ENCODE measurements at places on chromosomes 16 and 17. TPM values are rescaled to one million over a fixed set of nuclear protein-coding genes. Genes with fewer than 3 reads are reported as not detected.

GRCh38 chr17:50361561-50362480 lies 11.2 kb downstream of the MRPL27 start:
- H3K36me3 ChIP-seq = peaks cover 4% of the 10 kb centered on the region
- peak; percentile 77 for DNase-seq
- peak overlapping the region; percentile 73 for H3K27ac ChIP-seq
- no peaks in the 10 kb centered on the region for H3K27me3 ChIP-seq

- DNase-seq = peak; percentile 71
- no peaks in the 10 kb centered on the region for H3K27me3 ChIP-seq
- H3K4me1 ChIP-seq = peaks cover 38% of the 10 kb centered on the region
- peak overlapping the region; percentile 90 for H3K27ac ChIP-seq
- H3K4me3 ChIP-seq = peak overlapping the region; percentile 98
- peaks cover 26% of the 10 kb centered on the region for H3K36me3 ChIP-seq
Measured at GRCh38 chr17:75153780-75154194, 525 bp downstream of the JPT1 start.

GRCh38 chr16:6558661-6559060 lies 774.0 kb upstream of the RBFOX1 start:
- no peaks in the 10 kb centered on the region for H3K27me3 ChIP-seq
- no peaks in the 10 kb centered on the region for H3K4me1 ChIP-seq
- no peak for DNase-seq
- no peak overlapping the region for H3K4me3 ChIP-seq

DNA sequence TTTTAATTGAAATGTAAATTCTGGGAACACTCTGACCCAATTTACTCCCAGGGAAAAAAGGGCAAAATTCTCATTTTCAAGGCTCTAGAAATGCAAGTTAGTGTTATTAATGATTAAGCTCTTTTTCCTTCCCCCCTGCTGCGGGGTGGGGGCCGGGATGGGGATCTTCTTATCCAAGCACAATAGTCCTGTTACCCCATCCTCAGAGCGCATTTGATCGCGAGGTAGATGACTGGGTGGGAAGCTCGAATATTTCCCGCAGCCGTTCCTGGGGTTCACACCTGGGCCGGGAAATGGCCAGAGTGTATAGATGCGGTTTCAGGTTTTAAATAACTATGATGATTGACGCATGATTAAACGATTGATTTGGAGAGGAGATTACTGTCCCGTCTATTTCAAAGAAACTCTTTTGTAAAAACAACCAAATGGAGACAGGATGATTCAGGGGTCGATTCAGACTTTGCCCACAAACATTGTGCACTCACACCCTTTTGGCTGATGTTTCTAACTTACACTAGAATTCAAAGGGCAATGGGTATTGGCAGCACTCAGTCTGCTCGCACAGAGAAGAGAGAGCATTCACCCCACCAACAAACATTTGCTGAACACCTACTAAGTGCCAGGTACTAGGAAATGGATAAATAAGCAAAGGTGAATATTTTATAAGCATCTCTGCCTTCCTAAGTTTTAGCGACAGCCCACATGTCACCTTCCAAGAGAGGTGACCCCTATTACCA lies 55.0 kb downstream of the SALL1 start:
- H3K4me1 ChIP-seq = no peaks in the 10 kb centered on the region
- no peaks in the 10 kb centered on the region for H3K36me3 ChIP-seq
- DNase-seq = no peak
- H3K27me3 ChIP-seq = no peaks in the 10 kb centered on the region

DNA sequence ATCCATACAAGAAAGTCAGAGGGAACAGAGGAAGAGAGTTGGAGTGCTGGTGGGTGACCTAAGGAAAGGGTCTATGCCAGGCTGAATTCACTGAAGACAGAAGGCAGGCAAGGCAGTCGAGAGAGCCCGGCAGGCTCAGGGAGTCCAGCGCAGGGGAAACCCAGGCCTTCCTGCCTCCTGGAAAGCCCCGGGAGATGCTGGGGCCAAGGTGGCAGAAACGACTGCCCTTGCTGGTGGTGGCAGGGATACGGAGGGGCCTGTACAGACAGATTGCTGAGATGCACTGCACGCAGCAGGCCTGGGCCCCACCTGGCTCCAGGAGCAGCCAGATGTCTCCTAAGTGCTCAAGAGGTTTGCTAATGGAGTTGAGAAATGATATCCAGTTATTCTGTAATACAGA lies 59.8 kb downstream of the GTF3C1 start:
- no peak overlapping the region for H3K27ac ChIP-seq
- H3K27me3 ChIP-seq = no peaks in the 10 kb centered on the region
- peaks cover 28% of the 10 kb centered on the region for H3K36me3 ChIP-seq
- DNase-seq = no peak
- no peak overlapping the region for H3K4me3 ChIP-seq
- H3K4me1 ChIP-seq = no peaks in the 10 kb centered on the region

- no peaks in the 10 kb centered on the region for H3K36me3 ChIP-seq
- no peak overlapping the region for H3K4me3 ChIP-seq
- no peak for DNase-seq
- H3K27ac ChIP-seq = no peak overlapping the region
- no peaks in the 10 kb centered on the region for H3K27me3 ChIP-seq
- H3K4me1 ChIP-seq = no peaks in the 10 kb centered on the region
Measured at GRCh38 chr17:281365-281999, 71.1 kb downstream of the RPH3AL start.

- H3K27ac ChIP-seq = peak overlapping the region; percentile 95
- peak overlapping the region; percentile 89 for H3K4me3 ChIP-seq
- peaks cover 32% of the 10 kb centered on the region for H3K4me1 ChIP-seq
- H3K36me3 ChIP-seq = peaks cover 43% of the 10 kb centered on the region
- no peak for DNase-seq
Measured at GRCh38 chr17:40416671-40417070, 1.0 kb downstream of the TOP2A start.

GRCh38 chr17:13973960-13974651 lies 95.2 kb upstream of the COX10 start:
- no peaks in the 10 kb centered on the region for H3K27me3 ChIP-seq
- H3K4me3 ChIP-seq = no peak overlapping the region
- H3K36me3 ChIP-seq = peaks cover 7% of the 10 kb centered on the region
- H3K4me1 ChIP-seq = peaks cover 2% of the 10 kb centered on the region

- H3K4me1 ChIP-seq = no peaks in the 10 kb centered on the region
- H3K36me3 ChIP-seq = no peaks in the 10 kb centered on the region
- no peak overlapping the region for H3K4me3 ChIP-seq
- H3K27me3 ChIP-seq = no peaks in the 10 kb centered on the region
- no peak overlapping the region for H3K27ac ChIP-seq
- DNase-seq = no peak
Measured at GRCh38 chr16:66099306-66099705, 267.2 kb upstream of the CDH5 start.

DNA sequence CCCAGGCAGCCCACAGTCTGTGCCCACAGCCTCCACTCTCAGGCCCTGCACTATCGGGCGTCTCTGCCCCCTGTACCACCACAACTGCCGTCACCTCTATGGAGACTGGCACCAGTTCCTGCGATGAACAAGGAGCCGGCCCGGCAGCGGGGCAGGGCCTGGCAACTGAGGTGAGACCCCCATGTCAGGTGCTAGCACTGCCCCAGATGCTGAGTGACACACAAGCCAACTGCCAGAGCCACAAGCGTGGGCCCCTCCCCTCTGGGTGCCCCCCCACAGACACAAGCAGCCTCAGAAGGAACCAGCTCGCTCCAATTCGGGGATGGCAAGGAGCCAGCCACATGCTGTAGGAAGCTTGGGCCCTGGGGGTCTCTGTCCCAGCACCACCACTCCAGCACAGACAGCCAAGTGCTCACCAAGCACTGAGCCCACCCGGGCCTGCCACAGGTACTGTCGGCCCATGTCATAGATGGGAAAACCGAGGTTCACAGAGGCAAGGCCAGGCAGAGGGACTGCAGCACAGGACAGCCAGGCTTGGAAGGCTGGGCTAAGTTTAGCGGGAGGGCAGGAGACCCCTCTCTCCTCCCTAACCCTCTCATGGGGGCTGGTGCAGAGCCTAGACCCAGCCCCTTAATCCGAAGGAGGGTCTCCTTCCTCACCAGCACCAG lies 1.5 kb upstream of the PVALEF start:
- H3K4me1 ChIP-seq = no peaks in the 10 kb centered on the region
- no peak for DNase-seq
- H3K27ac ChIP-seq = no peak overlapping the region
- no peaks in the 10 kb centered on the region for H3K36me3 ChIP-seq
- peaks cover 14% of the 10 kb centered on the region for H3K27me3 ChIP-seq

DNA sequence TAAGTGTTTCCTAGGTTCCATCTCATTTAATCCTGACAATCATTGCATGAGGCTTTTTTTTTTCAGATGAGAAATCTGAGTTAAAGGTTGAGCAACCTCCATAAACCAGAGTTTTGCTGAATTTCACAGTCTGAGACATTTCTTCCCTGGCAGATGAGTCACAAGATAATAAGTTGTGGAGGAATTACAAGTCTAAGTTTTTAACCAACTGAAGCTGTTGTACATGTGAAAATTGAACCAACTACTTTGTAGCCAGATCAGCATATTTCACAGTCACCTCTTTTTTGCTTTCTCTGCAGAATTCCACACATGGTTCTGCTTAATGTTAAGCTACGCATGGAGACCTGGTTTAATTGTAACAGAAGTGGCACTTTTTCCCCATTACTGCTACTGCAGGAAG lies 765.6 kb downstream of the CDH11 start:
- no peak overlapping the region for H3K27ac ChIP-seq
- H3K4me3 ChIP-seq = no peak overlapping the region
- H3K36me3 ChIP-seq = no peaks in the 10 kb centered on the region
- no peaks in the 10 kb centered on the region for H3K27me3 ChIP-seq
- H3K4me1 ChIP-seq = no peaks in the 10 kb centered on the region

DNA sequence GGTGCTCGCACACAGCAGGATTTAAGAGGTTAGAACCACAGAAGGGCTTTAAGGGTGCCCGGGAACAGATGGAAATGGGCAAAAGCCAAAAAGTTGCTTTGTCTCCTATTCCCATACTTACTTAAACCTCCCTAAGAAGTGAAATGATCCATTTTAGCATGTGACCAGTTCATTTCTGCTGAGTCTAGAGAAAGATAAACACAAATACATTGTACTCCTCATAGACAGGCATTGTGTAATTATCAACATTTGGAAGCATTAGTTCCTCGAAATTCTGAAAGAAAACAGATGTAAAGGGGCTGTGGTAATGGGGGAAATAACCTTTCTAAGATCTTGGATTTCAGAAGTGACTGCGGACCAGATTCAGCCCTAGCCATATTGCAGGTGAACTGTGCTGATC lies 178.3 kb downstream of the CYB561 start:
- no peaks in the 10 kb centered on the region for H3K27me3 ChIP-seq
- H3K4me1 ChIP-seq = peaks cover 5% of the 10 kb centered on the region
- H3K27ac ChIP-seq = no peak overlapping the region
- no peak overlapping the region for H3K4me3 ChIP-seq
- no peak for DNase-seq

GRCh38 chr16:54932737-54933254 lies 2.1 kb downstream of the IRX5 start:
- peaks cover 74% of the 10 kb centered on the region for H3K27me3 ChIP-seq
- H3K27ac ChIP-seq = peak overlapping the region; percentile 71
- peaks cover 16% of the 10 kb centered on the region for H3K4me1 ChIP-seq

GRCh38 chr16:58076514-58076913 lies 51.0 kb downstream of the MMP15 start:
- no peaks in the 10 kb centered on the region for H3K4me1 ChIP-seq
- H3K27ac ChIP-seq = no peak overlapping the region
- H3K36me3 ChIP-seq = no peaks in the 10 kb centered on the region
- no peaks in the 10 kb centered on the region for H3K27me3 ChIP-seq
- no peak for DNase-seq

DNA sequence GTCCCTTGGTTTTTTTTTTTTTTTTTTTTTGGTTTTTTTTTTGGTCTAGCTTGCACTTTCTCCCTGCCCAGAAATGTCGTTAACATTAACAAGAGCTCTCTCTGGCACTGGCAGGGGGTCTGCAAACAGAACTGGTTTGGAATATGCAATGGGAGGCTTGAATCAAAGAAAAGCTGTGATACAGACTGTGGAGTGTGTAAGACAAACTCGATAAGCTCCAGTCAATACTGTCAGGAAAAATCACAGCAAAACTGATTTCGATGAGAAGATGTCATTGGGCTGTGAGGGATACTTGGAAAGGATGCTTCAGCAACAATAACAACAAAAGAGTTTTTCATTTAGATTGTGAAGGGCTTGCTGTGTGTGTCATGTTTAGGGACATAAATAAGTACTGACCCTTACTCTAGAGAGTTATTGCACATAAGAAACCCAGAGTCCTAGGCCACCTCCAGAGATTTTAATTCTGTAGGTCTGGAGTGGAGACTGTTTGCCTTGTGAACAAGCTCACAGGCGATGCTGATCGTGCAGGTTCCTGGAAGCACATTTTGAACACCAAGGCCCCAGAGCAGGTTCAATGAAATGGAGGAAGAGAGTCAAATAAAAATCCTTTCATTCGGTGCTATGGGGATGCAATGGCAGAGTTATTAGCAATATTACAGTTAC lies 470.7 kb upstream of the RBFOX1 start:
- no peak overlapping the region for H3K27ac ChIP-seq
- DNase-seq = no peak
- no peaks in the 10 kb centered on the region for H3K27me3 ChIP-seq
- H3K4me1 ChIP-seq = no peaks in the 10 kb centered on the region
- no peak overlapping the region for H3K4me3 ChIP-seq

- no peak overlapping the region for H3K27ac ChIP-seq
- H3K4me3 ChIP-seq = no peak overlapping the region
- H3K36me3 ChIP-seq = peaks cover 14% of the 10 kb centered on the region
- peaks cover 18% of the 10 kb centered on the region for H3K4me1 ChIP-seq
Measured at GRCh38 chr16:74871608-74872007, 97.0 kb upstream of the FA2H start.

GRCh38 chr17:40950176-40950575 lies 12.7 kb upstream of the KRT23 start:
- H3K36me3 ChIP-seq = no peaks in the 10 kb centered on the region
- no peak overlapping the region for H3K4me3 ChIP-seq
- H3K27me3 ChIP-seq = peaks cover 71% of the 10 kb centered on the region
- H3K4me1 ChIP-seq = no peaks in the 10 kb centered on the region
- no peak overlapping the region for H3K27ac ChIP-seq

The RPL27 gene
- total RNA-seq = 934 TPM

The TP53TG3F gene
- not detected for total RNA-seq

The GAST gene
- not detected for total RNA-seq

The FOXN1 gene
- total RNA-seq = not detected

The NPIPA3 gene
- total RNA-seq = not detected

The STAT5A gene
- total RNA-seq = 118 TPM

The CAMTA2 gene
- total RNA-seq = 60.6 TPM

The ITGB3 gene
- 0.21 TPM for total RNA-seq

The TBC1D3H gene
- total RNA-seq = not detected

The KRT32 gene
- total RNA-seq = not detected

The FOXF1 gene
- total RNA-seq = not detected

The HS3ST3A1 gene
- 0.21 TPM for total RNA-seq

The AKAP1 gene
- total RNA-seq = 38.3 TPM
